ENCODE measurements at places on chromosomes 6 and 20.
A peak's percentile ranks its signal among the peaks of the same experiment; 100 is the strongest.

GRCh38 chr6:87671555-87672029 is 30.4 kb downstream of the AKIRIN2 start:
- no peak for DNase-seq

GRCh38 chr6:11381801-11382513 is 149.5 kb upstream of the NEDD9 start:
- peak; percentile 55 for DNase-seq

DNA sequence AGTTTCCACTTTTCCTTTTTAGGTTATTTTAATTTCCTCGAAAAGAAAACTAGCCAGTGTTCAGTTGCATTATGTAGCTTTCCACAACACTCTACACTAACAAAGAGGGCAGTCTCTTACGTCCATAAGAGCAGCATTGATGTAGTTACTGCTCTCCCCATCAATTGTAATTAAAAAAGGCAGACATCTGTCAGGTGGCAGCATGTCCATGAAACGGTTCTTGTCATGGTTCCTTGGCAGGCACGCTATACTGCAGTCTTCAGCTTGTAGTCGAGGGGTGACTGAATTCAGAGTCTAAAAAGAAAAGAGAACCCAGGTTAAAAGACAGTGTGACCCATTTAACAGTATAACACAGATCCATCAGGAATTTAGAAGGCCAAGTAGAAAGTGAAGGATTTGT is 80.1 kb upstream of the THEMIS start:
- DNase-seq = no peak

DNA sequence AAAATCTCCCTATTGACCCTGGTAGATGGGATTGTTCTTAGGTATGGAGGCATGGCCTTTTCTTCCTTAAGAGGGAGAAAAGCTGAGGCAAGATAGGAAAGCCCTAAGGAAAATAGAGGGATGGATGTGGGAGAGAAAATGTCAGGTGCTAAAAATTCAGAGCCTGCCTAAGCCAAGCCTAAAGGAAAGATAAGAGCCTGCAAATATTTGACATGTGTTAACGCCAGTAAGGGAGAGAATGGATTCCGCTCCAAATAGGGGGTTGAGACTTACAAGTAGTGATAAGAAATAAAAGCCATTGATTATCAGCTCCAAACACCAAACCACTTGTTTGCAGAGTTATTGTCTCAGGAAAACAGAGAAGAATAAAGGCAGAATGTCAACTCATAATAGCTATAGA is 533.6 kb downstream of the PTPRT start:
- no peak for DNase-seq

DNA sequence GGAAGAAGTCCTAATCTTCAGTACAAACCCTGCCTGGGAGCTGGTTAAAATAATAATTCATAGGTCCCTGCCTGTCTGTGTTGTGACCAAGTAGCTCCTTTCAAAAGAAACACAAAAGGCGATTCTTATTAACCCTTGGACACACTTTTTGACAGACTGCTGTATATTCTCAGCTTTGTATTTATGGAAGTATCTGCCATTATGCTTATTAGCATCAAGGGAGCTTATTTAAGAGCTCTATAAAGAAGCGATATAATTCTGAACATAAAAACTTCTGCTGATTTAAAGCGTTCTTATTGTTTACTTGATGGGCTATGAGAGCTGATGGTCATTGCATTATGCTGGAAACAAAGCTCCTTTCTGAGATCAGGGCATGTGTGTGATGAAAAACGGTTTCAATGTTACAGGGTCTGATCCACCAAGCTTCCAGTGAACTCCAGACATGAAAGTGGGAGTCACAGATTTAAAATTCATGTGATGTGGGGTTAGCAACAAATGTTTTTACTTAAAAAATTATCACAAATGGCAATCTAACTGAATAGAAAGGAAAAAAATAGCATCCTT is 181.8 kb upstream of the PDE10A start:
- DNase-seq = no peak

DNA sequence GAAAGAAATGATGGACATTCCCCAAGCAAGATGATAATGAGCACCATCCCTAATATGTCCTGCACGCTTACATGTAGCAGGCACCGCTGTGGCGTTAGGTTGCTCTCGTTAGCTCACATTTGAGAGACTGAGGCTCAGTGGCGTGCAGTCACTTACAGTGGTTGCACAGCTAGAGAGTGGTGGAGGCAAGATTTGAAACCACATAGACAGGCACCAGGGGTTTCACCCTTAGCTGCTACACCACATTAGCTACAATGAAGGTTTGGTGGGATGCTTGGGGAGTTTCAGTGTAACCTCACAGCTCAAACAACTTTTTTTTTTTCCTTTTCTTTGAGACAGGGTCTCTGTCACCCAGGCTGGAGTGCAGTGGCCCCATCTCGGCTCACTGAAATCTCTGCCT is 3.7 kb downstream of the COX4I2 start:
- no peak for DNase-seq

- DNase-seq = no peak
Measured at GRCh38 chr20:32019563-32020463, 9.6 kb downstream of the CCM2L start.

DNA sequence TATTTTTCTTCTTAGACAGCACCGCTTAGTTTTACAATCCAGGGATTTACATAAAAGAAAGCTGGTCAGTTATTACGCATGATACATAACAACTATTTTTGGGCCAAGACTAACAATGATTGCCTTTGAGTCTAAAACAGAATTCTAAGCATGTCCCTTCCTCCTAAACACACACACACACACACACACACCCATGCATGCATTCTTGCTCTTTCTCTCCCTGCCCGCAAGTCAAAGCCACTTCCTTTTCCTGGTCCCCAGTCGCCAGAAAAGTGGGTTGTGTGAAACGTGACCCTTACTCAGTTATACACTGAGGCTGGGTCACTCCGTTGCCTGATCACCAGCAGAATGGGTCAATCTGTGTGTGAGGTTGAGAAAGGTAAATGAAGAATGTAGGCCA is 31.4 kb downstream of the FYN start:
- DNase-seq = no peak

- no peak for DNase-seq
Measured at GRCh38 chr6:45966797-45967196, 48.9 kb downstream of the CLIC5 start.

DNA sequence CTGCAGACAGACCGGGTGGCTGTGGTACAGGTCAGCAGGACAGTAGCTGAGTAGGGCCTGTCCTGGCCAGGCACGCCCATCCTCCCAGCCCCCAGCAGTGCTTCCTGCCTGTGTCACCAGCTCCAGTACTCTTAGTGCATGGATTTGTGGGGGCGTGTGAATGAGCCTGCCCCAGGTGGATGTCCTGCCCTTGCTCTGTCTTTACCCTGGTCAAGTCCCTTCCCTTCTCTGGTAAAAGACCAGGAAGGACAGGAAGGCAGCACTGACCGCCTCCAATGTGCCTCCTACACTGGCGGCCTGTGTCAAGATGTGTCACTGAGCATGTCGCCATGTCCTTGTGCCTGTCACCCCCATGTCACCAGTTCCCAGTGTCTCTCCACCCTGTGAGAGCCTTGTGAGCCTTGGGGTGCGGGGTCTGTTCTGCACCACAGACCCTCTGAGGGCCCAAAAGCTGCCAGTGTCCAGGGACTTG is 11.9 kb downstream of the TEAD3 start:
- no peak for DNase-seq

DNA sequence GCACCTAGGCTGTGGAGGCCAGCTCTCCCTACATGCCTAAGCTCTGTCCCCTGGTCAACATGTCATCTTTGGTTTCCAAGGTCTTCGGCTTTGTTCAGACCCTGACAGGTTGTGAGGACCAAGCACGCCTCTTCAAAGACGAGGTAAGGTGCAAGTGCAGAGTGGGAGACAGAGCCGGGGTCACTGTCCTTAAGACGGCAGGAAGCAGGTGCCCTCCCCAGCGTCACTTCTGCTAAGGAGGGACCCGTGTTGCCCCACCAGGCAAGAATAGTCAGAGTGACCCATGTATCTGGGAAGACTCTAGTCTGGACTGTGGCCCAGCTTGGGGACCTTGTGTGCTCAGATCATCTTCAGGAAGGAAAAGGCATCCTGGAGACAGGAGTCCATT is 18.2 kb upstream of the SGK2 start:
- DNase-seq = no peak

GRCh38 chr20:2538931-2539720 is 2.8 kb downstream of the TMC2 start:
- DNase-seq = no peak

DNA sequence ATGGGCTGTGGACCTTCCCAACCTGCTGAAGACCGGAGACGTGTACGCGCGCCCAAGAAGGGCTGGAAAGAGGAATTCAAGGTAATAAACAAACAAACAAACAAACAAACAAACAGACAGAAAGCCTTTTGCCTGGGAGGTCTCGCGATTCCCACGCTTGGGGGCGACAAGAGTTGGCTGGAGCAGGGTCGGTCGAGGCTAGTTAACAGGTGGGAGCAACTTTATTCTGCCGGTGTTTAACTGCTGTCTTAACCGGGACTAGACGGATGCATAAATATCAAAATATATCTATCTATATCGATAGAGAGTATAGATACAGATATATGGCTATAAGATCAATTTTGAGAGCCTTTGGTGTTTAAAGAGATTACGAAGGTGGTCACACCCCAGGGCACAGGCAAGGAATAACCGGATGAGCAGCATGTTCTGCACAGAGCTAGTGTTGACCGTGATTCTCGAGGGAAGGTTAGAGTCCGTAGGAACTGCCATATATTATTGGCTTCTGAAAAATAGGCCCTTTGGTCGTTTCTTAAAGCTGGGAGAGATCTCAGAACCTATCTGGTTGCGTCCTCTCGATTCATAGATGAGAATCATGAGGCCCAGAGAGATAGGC is 514 bp downstream of the STMND1 start:
- DNase-seq = no peak

DNA sequence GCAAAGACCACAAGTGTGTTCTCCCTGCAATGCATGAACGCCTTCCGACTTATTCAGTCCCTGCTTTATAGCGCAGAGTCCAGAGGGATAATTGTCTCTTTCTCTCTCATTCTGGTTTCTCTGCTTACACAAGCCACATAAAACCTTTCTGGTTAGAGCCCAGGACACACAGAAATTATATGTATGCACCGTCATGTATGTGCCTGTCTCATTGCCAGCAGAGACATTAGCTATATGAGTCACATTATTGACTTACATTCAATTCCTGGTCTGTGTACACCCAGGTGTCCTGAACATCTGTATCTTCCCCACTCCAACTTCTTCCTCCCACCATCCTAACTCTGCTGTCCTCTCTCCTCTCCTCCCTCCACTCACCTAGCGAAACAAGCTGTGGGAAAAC is 44.0 kb downstream of the LRFN2 start:
- DNase-seq = no peak

GRCh38 chr6:105892577-105893262 is 193.4 kb upstream of the PRDM1 start:
- no peak for DNase-seq

- DNase-seq = no peak
Measured at GRCh38 chr6:136213853-136214252, 36.3 kb downstream of the MTFR2 start.

- peak; percentile 28 for DNase-seq
Measured at GRCh38 chr20:53157443-53158408, 185.6 kb downstream of the TSHZ2 start.

- no peak for DNase-seq
Measured at GRCh38 chr6:31559958-31560696, 12.0 kb upstream of the LTA start.

- DNase-seq = no peak
Measured at GRCh38 chr6:41502917-41503671, 43.1 kb upstream of the FOXP4 start.

- DNase-seq = peak; percentile 18
Measured at GRCh38 chr20:44644230-44644617, 7.3 kb downstream of the ADA start.

GRCh38 chr20:31948008-31948407 is 3.8 kb downstream of the PDRG1 start:
- no peak for DNase-seq

GRCh38 chr6:21946298-21946783 is 350.5 kb downstream of the PRL start:
- no peak for DNase-seq

- DNase-seq = no peak
Measured at GRCh38 chr6:161139766-161140553, 133.9 kb downstream of the AGPAT4 start.

DNA sequence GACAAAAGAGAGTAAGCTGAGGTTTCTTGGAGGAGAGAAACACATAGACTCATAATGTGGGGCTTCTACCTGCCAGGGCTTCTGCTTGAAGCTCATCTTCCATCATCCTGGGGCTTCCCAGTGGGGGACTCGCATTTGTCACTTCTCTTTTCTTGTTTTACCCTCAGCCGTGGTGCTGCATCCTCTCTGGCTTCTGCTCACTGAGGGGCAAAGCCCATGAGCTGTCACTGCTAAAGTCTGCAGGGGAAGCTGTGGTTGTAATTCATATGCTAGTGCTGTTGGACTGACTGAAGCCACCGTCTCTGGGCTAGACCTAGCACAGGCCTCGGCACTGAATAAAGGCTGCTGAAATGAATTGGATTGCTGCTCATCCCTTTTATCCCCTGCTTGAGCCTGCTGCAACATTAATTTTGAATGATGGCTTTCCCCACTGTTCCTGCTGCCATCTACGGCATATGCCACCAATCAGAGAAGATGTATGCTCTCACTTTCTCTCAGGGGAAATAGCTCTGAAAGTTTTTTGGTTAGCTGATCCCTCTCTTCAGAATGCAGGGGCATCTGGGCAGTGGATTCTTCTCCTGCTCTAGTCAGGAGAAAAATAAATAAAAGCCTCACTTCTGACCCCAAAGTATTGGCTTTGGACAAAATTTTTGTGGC is 568.4 kb upstream of the MAP3K7 start:
- no peak for DNase-seq

- no peak for DNase-seq
Measured at GRCh38 chr20:49785149-49785851, 27.3 kb upstream of the SLC9A8 start.

GRCh38 chr6:145903356-145904102 is 60.6 kb downstream of the SHPRH start:
- DNase-seq = no peak

GRCh38 chr20:48984575-48985219 is 61.4 kb upstream of the CSE1L start:
- DNase-seq = no peak

GRCh38 chr6:125406741-125407140 is 105.0 kb upstream of the HDDC2 start:
- no peak for DNase-seq

- DNase-seq = no peak
Measured at GRCh38 chr20:57473246-57474048, 51.5 kb downstream of the CTCFL start.

DNA sequence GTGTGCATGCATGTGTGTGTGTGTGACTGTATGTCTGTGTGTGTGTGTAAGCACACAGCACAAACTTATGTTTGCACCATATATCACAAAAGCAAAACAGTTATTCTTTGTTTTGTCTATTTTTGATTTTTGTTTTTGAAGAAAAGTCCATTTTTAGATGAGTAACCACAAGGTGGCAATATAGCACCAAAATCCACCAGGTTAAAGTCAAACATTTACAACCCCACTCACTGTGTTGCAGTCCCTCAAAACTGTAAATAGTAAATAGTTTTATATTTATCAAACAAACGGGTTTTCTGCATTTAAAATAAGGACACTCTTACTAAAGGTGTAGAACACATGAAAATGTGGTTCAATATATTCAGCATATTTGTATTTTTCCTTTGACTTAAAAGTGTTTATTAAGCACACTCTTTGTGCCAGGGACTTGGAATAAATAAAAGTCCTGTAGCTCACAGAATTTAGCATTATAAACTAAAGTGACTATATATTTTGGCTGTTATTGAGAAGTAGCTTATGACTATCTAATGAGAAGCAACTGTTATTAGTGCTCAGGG is 118.5 kb downstream of the GFRAL start:
- DNase-seq = no peak

Data from activated CD4-positive, alpha-beta T cell treated with anti-CD3 and anti-CD28 coated beads, Interleukin-2, amount 50 U/mL, for 1 hour (primary cell).